ENCODE measurements at places on chromosomes 7 and 10. TPM values are rescaled to one million over a fixed set of nuclear protein-coding genes. Genes with fewer than 3 reads are reported as not detected.
A peak's percentile ranks its signal among the peaks of the same experiment; 100 is the strongest.

DNA sequence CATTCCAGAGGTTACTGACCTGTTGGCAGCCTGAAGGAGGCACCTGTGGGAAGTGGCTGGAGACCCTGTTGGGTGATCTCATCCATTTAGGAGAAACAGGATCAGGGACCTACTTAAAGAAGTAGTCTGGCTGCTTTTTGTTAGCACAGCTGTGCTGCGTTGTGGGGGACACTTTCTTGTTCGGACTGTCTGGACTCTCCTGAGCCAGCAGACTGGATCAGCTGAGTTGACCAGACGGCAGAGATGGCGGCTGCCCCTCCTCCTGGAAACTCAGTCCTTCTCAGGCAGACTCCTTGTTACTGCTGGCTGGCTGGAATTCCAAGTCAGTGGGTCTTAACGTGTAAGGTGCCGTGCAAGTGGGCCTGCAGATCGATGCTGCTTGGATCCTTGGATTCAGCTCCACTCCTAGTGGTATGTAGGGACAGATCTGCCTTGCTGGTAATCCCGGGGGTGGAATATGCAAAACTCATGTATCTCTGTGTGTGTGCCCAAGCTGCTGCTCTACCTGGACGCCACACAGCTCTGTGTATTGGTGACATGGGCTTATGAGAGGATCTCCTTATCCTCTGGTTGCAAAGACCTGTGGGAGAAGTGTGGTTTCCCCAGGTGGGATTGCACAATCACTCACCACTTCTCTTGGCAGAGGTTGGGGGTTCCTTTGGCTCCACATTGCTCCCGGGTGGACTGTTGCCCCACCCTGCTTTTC, 87.3 kb downstream of the CCSER2 start:
- no peak for DNase-seq

GRCh38 chr10:71694567-71694968, 25.0 kb downstream of the C10orf105 start:
- DNase-seq: peak; percentile 23

DNA sequence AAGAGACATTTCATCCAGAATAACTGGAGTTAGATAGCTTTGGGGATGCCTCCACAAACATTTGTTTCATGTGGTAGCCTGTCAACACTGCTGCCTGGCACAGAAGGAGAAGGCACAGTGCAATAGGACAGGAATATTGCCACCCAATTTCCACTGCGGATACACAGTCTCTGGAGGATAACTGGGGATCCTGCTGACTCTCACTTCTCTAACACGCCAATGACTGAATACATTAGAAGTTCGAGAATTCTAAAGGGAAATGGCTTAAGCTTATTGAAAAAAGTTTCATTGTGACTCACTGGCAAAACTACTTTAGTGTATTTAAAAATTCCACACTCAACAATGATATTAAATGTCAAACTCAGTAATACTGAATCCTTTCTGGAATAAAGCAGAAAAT, 12.9 kb downstream of the ARL3 start:
- no peak for DNase-seq

DNA sequence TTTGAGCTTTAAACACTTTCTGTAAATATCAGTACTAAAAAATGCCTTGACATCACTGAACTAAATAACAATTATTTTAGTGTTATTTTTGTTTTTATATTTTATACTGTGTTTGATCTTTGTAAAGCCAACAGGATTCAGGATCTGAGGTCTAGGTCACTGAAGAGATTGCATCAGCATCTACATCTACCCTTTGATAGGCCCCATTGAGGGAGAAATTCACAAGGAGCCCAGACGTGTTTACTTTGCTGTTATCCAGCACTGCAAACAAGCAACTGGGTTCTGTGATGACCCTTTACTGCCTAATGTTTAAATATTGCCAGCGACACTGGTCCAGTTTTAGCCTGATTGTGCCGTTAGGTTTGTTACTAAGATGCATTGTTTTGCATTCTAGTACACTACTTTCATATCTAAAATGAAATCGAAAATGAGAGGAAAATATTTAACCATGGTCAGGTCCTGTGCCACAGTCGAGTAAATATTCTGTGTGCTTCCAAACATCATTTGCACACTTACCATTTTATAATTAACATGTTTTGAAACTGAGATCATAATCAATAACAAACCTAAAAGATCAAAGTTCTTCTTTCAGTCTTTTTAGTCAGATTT, 48.7 kb downstream of the SP8 start:
- no peak for DNase-seq

- no peak for DNase-seq
Measured at GRCh38 chr10:26800468-26800867, 60.3 kb downstream of the ABI1 start.

DNA sequence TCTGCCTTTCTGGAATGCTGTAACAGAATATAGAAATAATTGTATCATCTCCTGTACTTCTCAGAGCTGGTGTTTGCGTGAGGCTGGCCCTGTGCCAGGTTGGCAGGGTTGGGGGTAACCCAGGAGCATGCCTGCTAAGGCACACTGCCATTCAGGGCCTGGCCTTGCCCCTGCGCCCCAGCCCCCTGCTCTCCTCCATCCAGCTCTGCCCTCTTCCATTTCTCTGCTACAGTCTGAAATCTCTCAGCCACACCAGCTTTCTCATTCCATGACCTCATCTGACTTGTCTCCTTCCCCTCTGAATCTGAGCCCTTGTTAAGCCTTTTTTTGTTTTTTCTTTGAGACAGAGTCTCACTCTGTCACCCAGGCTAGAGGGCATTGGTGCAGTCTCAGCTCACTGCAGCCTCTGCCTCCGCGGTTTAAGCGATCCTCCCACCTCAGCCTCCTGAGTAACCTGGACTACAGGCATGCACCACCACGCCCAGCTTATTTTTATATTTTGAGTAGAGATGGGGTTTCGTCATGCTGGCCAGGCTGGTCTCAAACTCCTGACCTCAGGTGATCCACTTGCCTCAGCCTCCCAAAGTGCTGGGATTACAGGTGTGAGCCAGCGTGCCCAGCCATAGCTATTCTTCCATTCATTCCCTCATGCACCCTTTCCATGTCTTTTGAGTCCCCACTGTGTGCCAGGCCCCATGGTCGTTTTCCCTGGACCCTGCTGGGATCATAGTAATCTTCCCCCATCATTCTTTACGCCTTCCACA, 206.8 kb downstream of the CUX1 start:
- DNase-seq: no peak

DNA sequence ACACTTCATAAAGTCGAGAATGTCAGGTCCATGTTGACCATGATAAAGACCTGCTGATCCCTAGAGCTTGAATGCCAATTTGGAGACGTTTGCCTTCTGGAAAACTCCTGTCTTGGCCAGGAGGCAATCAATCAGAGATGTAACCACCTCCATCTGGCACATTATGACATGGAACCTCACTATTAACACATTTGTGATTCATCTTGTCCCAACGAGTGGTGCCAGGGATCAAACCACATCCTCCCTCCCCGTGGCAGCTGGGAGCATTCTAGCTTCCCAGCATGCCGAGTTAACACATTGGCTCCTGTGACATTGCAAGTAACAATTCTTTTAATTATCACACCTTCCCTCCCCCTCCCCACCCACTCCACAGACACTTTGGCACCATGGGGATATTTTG, 84.0 kb upstream of the PPP1R17 start:
- DNase-seq: no peak

The DCLRE1A gene
- total RNA-seq: 15.2 TPM

The CPN1 gene
- total RNA-seq: not detected
